Upper lobe of left lung (tissue), 6 donors: ENCODE measurements at places on chromosomes 12 and 14. TPM values are rescaled to one million over a fixed set of nuclear protein-coding genes. Genes with fewer than 3 reads are reported as not detected.

SPSB2 gene
- total RNA-seq = 35.6 TPM

GRCh38 chr12:118625050-118625675 lies 248.8 kb downstream of the SUDS3 start:
- DNase-seq = no peak
- H3K27me3 ChIP-seq = no peaks in the 10 kb centered on the region
- H3K4me3 ChIP-seq = no peak overlapping the region
- no peaks in the 10 kb centered on the region for H3K36me3 ChIP-seq
- no peaks in the 10 kb centered on the region for H3K4me1 ChIP-seq
- H3K27ac ChIP-seq = no peak overlapping the region

GRCh38 chr12:33427071-33427470 lies 12.5 kb downstream of the SYT10 start:
- H3K4me3 ChIP-seq = no peak overlapping the region
- H3K27ac ChIP-seq = no peak overlapping the region
- DNase-seq = no peak
- H3K4me1 ChIP-seq = no peaks in the 10 kb centered on the region

GRCh38 chr12:28750946-28751685 lies 398.0 kb upstream of the FAR2 start:
- H3K27ac ChIP-seq = no peak overlapping the region
- H3K4me3 ChIP-seq = no peak overlapping the region
- H3K36me3 ChIP-seq = no peaks in the 10 kb centered on the region
- DNase-seq = no peak
- no peaks in the 10 kb centered on the region for H3K4me1 ChIP-seq

DNA sequence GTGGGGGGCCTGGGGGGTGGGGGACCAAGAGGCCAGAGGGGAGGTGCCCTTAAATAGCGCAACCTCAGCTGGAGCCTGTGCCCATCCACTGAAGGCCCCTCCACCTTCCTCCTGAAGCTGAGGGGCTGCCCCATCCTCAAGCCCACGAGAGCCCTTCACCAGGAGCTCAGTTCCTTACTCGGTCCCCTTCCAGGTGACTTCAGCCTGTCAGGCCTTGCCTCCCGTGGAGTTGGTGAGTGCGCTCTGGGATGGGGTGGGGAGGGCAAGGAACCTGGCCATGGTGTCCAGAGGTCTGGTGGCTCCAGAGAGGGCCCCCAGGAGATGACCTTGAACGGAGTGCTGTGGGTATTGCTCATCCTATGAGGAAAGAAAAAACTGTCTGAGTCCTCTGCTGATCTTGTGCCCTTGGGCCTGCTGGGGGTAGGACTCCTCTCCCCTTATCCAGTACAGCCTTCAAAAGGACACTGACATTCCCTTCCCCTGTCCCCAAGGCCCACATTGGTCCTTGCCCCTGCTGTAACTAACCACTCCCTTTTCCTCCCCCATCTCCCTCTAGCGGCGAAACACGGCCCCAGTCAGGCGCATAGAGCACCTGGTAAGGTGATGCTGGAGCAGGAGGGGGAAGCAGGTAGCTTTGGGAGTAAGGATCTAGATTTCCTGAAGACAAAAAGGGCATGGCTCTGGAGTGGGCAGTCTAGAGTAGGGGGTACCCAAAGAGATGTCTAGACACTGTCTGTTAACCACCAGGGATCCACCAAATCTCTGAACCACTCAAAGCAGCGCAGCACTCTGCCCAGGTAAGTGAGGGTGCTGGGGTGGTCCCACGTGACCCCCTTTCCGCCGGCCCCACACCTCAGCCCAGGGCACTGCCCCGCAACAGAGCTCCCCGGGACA lies 3.6 kb downstream of the TNS2 start:
- peak overlapping the region; percentile 66 for H3K4me3 ChIP-seq
- peak overlapping the region; percentile 99 for H3K27ac ChIP-seq
- DNase-seq = no peak
- peaks cover 58% of the 10 kb centered on the region for H3K4me1 ChIP-seq
- peaks cover 24% of the 10 kb centered on the region for H3K36me3 ChIP-seq
- H3K27me3 ChIP-seq = no peaks in the 10 kb centered on the region

DNA sequence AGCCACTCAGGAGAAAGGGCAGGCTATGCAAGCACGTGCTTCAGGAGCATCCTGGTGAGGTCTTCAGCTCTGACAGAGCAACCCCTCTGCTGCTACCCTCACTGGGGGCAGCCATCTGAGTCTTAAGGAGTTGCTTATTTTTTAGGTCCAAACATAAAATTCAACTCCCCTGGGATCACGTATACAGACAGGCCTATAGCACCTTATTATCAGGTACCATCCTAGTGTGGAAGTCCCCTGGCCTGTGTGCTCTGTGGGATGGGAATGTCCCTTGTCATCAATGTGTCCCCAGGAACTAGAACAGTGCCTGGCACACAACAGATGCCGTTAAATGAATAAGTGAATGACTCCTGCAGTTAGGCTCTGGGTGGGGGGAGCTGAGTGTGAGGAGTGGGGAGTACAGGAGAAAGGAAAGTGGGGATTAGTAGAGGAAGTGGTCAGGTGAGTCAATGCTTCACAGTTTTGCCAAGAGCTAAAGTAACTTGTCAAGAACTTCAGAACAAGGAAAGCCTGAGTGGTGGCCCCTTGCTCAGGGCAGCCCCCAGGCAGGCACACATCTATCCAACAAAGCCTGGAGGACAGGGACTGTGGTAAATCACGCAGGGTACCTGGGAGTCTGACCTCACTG lies 33.5 kb downstream of the DAD1 start:
- no peaks in the 10 kb centered on the region for H3K27me3 ChIP-seq
- H3K4me3 ChIP-seq = no peak overlapping the region
- peak overlapping the region; percentile 17 for H3K27ac ChIP-seq
- H3K4me1 ChIP-seq = peaks cover 30% of the 10 kb centered on the region

SYNE3 gene
- total RNA-seq = 31.6 TPM
